Activated naive CD8-positive, alpha-beta T cell treated with anti-CD3 and anti-CD28 coated beads for 36 hours (primary cell): ENCODE measurements at places on chromosomes 11 and 22.

DNA sequence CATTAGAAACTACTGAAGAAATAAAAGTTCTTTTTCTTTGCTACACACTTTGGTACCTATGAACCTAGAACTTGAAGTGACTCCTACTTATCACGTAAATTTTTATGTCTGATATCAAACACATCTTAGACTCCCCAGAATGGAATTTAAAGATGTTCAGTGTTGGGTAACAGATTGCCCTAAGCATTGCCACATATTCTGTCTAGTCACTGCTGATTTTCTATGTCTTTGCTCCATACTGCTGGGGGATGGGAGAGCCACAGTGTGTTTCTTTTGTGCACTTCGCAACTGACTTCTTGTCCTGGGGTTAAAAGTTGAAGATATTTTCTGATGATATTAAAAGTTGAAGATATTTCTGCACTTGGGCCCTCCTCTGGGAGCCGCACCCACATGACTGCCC lies 19.4 kb upstream of the MYO18B start:
- DNase-seq = no peak

DNA sequence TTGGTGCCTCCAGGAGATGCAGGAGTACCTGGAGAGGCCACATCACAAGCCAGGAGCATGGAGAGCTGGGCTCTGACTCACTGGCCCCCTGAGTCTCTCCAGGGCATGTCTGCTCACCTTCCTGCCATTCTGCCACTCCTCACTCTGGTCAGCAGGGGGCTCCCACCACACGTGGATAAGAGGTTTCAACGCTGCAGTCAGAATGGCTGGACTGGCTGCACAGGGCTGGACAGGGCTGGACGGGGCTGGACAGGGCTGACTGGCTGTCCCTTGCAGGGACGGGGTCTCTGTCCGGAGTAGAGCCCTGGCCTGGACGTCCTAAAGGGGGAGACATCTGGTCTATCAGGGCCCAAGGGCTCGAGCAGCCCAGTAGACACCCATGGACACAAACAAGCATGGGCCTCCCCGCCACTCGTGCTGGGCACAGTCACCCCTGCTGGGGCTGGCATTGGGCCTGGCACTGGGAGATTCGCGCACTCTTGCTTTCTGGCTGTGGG lies 34.6 kb downstream of the CYTH4 start:
- DNase-seq = peak; percentile 71

DNA sequence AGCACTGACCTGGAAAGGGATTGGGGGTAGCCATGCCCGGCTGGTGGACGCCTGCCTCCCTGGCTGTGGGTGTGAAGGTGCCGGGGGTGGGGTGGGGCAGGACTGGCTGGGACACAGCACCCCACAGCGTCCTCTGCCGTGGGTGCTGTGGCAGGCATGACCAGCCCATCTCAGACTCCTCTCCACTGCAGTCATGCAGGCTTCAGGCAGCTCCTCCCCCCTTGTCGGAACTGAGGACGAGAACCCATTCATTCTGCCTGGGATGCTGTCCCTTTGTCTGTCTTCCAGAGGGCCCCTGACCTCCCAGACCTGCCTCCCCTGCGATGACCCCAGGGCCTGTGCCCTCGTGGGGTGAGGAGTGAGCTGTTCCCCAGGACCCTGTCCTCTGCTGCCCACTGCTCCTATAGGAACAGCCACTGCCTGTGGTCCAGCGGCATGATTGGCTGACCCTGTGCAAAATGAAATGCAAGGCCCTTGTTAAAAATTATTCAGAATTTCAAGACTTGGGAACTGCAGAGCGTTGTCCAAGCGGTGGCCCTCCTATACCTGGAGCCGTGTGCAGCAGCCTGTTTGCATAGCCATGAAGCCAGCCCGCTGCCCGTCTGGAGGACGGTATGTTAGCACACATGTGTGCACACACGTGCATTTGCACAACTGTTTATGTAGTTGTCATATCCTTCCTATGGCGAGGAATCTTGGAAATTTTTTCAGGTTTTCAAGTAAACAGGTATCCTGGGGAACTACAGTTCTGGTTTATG lies 1122.3 kb downstream of the BRD1 start:
- no peak for DNase-seq

DNA sequence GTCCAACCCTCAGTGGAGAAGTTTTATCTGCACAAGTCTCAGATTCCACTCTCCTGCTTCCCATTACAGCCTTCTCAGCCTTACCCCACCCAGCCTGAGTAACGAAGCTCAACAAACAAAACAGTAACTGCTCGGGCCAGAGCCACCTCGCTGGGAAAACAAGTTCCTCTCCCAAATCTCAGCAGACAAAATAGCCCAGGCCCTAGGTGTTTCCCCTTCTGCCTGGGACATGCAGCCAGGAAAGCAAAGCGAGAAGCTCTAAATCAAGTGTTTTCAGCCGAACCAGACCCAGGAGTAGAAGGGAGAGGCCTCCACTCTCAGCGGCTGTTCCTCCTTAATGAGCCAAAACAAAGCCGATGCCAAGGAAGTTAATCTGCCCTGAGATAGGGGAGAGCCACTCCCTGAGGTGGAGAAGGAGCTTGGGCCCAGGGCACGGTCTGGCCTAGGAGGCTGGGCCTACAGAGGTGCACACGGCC lies 44.0 kb downstream of the LIF start:
- no peak for DNase-seq

DNA sequence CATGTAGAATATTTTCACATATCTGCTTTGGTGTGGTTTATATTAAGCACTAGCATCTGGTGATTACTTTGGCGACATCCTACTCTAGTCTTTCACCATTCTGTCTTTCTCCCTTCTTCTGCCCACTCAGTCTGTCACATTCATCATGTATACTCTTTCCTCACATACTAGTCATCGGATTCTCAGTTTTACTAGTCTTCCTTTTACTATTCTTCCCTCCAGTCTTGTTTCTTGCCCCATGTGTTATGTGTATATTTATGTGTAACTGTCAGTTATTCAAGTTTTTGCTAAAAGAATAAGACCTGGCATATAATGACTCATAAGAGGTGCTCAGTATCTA lies 4.6 kb upstream of the DIXDC1 start:
- DNase-seq = no peak

GRCh38 chr11:1939006-1939625 lies 8.0 kb upstream of the MRPL23 start:
- DNase-seq = peak; percentile 41

DNA sequence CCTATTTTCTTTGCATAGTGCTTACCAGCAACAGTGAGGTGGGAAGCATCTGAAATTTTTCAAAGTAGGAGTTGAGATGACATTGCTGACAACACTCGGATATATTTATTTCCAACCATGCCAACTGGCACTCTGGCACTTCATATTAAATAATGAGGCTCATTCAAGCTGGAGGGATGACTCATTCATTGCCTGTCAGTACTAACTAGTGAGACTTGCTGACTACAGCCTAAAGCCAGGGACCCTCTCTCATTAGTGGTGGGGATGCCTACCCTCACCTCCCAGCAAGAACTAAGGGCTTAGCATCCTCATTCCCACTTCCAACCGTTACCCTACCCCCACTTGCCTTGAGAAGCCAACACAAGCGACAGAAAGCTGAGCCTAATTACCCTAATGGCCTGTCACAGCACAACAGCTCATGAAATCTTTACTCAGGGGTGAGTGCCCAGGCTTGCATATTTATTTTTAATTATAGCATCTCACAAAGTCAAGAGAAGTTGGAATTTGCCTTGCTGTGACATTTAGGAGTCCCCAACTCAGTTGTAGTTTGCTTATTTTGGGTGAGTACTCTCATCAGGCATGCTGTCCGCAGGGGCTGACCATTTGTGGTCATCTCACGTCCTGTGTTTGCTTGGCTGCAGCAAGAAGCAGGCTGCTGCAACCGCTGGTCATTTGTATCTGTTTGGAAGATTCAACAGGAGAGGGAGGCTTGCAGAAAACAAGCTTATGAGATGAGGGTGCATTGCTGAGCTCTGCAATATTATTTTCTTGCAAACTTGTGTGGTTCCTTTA lies 181.6 kb upstream of the POU2AF2 start:
- DNase-seq = no peak

GRCh38 chr11:101563166-101563565 lies 20.6 kb downstream of the TRPC6 start:
- DNase-seq = no peak

DNA sequence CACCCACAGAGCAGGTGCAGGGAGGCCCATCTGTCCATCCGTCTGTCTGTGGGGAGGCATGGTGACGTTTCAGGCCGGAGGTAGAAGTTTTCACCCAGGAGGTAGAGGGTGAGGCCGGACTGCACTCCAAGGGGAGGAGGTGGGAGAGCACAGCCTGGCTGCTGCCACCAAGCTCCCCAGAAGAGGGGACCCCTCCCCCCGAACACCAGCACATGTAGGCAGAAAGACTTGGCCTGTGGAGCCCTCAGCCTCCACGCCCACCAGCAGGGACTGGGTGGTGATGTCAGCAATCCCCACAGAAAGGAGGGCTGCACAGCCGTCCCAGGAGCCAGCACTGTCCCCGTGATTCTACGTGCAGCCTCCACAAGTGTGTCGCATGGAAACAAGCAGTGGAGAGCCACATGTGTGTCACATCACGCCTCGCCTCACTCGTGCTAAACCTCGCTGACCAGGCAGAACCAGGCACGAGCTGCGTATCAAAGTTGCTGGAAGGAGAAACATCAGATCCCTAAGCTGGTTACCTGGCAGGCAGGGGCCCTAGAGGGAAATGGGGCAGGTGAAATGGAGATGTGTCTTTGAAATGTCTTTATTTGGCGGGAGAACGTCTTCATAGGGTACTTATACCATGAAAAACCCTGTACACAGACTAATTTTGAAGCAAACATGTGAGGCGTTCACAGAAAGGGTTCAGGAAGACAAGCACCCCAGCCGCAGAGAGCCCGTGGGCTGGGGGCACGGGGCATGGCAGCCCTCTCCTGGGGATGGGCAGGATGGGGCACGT lies 49.1 kb downstream of the CDKN1C start:
- no peak for DNase-seq

- DNase-seq = no peak
These were observed 89.8 kb upstream of the FIBIN start for GRCh38 chr11:26904132-26904531.

GRCh38 chr22:17612057-17612456 lies 16.5 kb downstream of the ATP6V1E1 start:
- no peak for DNase-seq

DNA sequence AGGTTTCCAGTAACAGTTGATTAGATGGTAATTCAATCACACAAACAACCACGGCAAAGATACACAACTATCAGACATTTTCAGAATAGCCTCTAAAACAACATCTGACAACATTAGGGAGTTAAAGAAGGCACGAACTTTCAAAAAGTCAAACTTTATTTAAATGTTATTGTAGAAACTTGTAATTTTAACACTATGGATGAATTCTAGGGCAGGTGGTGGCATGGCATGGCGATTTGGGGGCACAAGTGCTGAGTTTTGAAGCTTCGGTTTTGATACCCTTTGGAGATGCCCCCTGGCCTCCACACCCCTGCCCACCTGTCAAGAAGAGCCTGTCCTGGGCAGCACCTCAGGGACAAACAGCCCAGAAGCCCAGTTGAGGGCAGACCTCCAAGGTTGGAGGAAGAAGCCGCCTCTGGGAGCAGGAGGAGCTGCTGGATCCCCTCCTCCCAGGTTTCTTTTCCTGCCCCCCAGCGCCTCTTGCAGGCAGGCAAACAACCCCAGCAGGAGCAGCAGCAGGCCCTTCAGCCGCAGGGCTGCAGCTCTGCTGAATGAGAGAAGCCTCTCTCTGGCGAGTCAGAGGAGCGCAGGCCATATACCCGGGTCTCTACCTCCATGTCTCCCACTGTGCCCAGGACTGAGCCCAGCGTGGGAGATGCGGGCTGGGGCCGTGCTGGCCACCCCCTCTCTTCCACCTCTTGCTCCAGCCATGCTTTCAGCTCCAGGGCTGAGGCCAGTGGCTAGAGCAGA lies 102.1 kb upstream of the IGLL5 start:
- DNase-seq = no peak

- no peak for DNase-seq
These were observed 1272.8 kb downstream of the LRRC4C start for GRCh38 chr11:40186437-40187263.

DNA sequence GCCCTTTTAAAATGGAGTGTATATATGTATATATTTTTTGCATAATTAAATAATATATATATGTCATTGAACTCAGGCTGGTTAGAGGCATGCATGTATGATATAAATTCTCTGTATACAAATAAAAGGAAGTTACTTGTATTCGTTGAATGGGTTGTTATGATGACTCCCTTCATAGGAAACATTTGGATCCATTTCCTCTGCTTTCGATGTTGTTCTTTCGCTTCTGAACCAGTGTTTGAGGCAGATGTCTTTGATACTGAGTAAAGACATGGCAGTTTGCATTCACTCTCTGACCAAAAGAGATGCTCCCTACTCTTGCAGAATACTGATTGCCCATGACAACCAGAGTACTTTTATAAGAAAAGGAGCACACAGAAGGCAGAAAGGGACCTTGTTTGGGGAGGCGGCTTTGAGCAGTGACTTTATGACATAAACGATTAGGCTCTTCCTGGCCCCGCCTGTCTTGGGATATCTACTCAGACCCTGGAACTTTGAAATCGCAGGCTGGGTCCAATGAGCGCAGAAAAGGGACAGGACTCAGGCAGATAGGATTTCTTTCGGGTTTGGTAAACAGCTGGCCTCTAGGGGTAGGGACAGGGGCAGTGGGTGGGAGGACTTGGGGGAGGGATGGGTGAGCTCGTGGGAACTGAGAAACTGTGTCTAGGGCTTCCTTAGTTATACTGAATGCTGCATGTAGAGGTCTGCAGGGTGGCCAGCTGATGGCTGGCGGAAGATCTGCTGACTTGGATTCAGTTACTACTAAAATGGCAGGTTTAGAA lies 23.2 kb downstream of the TIMP3 start:
- no peak for DNase-seq

DNA sequence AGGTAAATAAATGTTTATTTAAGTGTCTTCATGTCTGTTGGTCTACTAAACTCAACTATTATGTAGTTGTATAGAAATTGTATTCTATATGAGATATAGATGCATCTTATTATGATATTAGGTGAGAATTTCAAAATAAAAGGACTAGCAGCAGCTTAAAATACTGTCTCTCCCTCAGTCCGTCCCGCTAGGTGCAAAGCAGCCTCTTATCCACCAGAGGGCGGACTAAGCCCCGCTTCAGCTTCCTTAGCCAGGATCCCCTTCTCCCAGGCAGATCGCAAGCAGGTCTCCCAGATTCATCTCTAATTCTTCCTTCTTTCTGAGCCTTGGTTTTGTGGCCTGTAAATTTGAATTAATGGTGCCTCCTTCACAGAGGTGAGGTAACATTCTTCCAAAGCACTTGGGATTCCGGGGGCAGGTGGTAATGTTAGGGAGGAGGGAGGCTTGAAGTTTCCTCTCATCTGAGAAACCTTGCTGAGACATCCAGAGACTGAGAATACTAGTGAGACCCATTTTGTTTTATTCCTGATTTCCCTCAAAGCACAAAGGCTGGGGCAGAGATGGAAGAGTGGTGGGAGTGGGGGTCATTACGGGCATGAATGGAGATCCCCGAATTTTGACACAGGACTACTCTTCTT lies 13.5 kb upstream of the INSC start:
- peak; percentile 38 for DNase-seq
